ENCODE measurements at places on chromosomes 11 and 22.

- DNase-seq = no peak
Measured at GRCh38 chr11:12497431-12497830, 120.1 kb downstream of the PARVA start.

GRCh38 chr11:95776859-95777258 lies 12.7 kb downstream of the FAM76B start:
- no peak for DNase-seq

DNA sequence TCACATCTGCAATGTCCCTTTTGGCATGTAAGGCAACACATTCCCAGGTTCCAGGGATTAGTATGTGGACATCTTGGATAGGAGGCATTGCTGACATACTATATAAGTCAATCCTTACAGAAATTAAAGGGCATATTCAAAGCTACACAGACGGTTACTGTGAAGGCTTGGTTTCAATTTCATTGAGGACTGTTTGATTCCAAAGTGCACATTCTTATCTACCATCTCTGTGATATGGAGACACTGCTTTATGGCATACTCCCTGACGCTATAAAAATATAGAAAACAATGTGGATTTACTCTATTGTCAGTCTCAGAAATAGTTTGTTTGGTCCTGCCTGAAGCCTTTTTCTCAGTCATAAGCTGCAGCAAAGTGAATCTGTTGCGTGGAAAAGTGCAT lies 1486.7 kb downstream of the FAM181B start:
- DNase-seq = no peak

- no peak for DNase-seq
Measured at GRCh38 chr11:2700415-2701211, 819 bp upstream of the KCNQ1OT1 start.

GRCh38 chr11:88017666-88018065 lies 157.6 kb downstream of the RAB38 start:
- no peak for DNase-seq

DNA sequence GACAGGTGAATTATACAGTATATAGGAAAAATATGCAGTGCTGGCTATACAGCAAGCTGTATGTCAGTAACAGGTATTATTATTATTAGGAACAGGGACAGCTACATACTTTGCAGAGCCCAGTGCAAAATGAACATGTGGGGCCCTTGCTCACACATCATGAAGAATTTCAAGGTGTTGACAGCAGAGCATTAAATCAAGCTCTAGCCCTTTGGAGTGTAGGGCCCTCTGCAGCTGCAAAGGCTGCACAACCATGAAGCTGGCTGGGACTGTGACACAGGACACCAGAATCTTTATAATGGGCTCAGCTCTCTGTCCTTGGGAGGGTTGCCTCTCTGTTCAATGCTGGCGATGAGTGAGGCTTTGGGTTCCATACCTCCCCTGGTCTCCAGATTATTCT lies 44.9 kb upstream of the DAGLA start:
- DNase-seq = no peak

DNA sequence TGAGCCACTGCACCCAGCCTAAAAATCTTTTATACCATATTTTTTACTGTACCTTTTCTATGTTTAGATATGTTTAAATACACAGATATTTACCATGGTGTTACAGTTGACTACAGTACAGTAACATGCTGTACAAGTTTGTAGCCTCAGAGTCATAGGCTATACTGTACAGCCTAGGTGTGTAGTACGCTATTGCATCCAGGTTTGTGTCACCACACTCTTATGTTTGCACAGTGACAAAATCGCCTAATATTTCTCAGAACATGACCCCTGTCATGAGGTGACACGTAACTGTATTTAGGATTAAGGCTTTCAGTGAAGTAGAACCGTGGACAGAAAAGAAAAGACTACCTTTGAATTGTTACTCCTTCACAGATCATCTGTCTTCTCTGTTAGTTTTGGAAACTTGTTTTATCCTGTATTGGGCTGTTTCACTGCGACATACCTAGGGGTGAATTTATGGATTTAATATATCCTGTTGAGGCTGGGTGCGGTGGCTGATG lies 83.8 kb downstream of the ZNRF3 start:
- DNase-seq = no peak

- no peak for DNase-seq
Measured at GRCh38 chr22:40324468-40325305, 21.6 kb upstream of the ADSL start.

DNA sequence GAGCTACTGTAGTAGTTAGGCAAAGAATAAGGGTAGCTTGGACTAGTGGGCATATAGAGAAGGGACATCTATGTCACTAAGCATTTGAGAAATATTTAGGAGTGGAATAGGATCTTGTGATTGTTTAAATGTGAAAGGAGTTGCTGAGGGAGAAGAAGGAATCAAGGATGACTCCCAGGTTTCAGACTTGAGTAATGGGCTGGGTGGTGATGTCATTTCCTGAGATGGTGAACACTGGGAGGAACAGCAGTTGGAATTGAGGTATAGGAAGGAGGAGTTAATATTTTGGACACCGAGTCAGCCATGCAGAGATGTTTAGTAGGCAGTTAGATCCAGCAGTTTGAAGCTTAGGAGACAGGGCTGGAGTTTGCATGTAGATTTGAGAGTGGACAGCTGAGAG lies 40.1 kb downstream of the REXO2 start:
- no peak for DNase-seq

DNA sequence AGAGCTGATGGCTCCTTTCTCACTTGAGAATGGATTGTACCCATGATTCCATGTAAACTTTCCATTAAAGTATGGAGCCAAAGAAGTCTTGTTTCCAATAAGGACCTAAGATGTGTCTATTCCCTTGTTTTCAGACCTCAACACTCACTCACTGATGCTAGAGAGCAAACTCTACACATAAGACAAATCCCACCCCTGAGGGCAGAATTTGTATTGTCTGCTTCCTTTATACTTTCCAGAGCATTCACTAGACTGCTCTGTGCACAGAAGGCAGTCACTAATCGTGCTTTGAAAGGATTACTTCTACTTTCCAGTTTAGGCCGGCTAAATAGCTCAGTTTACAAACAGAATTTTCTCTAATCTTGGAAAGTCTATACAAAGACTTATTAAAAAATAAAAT lies 6.4 kb downstream of the ANKRD49 start:
- no peak for DNase-seq

DNA sequence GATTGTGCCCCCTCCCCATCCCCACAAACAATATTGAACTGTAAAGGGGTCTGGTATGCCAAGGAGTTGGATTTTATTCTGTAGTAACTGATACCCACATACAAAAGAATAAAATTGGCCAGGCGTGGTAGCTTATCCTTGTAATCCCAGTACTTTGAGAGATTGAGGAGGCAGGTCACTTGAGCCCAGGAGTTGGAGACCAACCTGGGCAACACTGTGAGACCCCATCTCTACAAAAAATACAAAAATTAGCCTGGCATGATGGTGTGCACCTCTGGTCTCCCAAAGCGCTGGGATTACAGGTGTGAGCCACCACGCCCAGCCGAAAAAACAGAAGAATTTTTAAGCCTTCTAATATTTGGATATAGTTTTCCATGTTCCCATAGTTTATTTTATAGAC lies 4.2 kb upstream of the GLB1L3 start:
- DNase-seq = no peak

- no peak for DNase-seq
Measured at GRCh38 chr11:134841411-134841810, 429.4 kb upstream of the B3GAT1 start.

DNA sequence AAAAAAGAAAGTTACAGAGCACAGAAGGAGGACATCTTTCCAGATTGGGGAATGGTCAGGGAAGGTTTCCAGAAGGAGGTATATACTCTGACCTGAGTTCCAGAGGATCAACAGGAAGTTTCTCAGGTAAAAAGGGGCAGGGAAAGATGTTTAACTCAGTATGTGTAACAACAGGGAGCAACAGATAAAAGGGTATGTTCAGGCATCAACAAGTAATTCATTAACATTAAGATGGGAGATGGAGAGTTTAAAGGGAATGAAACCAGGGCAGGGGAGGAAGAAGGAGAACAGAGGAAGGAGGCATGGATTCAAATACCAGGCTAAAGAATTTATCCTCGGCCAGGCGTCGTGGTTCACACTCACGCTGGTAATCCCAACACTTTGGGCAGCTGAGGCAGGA lies 2.5 kb upstream of the DENND5A start:
- DNase-seq = no peak

- no peak for DNase-seq
Measured at GRCh38 chr11:19605520-19606371, 106.9 kb upstream of the NAV2 start.

- DNase-seq = no peak
Measured at GRCh38 chr11:117717485-117718314, 79.3 kb downstream of the DSCAML1 start.

- no peak for DNase-seq
Measured at GRCh38 chr11:12356944-12357655, 20.3 kb upstream of the PARVA start.

GRCh38 chr11:15955595-15955994 lies 400.8 kb downstream of the SOX6 start:
- no peak for DNase-seq

- no peak for DNase-seq
Measured at GRCh38 chr22:30305519-30305905, 16.2 kb upstream of the CASTOR1 start.

DNA sequence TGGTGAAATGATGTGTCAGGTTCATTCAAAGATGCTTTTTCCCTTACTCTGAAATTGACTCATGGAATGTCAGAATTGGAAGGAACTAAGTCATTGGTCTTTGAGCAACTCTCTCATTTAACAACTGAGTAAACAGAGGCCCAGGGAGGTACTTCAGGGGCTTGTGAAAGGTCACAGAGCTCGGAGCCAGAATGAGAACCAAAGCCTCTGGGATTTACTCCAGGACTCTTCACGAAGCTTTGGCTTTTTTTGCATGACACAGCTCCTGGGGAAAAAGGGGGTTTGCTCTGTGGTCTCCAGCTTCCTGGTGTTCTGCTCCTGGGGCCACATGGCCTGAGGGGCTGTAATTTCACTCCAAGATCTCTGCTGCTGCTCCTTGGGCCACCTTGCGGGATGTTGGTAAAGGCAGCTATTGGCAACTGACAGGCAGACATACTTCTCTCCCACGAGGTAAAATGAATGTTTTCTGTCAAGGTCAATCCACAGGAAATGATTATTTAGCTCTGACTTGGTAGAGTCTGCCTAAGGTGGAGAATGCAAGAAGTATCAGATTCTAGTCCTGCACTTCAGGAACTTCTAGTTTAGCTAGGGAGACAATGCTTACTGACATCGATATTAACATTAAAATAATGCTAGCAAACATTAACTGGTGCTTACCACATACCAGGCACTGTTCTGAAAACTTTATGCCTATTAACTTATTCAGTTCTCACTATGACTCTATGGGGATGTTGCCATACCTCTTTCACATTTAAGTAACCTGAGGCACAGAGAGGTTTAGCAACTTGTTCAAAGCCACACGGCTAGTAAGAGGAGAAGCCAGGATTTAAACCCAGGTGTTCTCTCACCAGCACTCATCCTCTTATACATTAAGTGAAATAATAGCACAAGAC lies 16.1 kb downstream of the PKNOX2 start:
- no peak for DNase-seq

DNA sequence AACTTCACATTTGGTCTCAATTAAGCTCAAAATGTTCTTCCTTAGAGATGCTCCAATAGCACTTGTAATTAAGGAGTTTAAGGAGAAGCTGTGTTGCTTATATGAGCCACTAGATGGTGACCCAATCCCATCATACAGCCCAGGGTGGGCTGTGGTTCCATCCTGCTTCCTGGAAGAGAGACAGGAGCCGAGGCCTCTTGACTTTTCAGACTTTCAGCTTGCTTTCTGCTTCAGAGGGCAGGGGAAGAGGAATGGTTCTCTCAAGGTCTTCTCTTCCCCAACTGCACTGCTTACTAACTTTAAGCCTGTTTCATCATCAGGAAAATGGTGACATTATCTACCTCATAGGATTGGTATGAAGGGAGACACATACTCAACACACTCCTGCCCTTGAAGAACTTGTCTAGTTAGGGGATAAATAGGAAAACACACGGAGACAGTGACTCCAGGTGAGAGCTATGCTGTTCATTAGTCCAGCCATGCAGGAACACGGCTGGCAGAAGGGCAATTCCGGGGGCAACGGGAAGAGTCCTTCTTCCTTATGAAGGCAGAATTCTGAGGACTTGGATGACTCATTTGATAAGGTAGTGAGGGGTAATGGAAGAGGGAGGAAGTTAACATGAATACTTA lies 20.1 kb downstream of the TMEM218 start:
- DNase-seq = no peak

DNA sequence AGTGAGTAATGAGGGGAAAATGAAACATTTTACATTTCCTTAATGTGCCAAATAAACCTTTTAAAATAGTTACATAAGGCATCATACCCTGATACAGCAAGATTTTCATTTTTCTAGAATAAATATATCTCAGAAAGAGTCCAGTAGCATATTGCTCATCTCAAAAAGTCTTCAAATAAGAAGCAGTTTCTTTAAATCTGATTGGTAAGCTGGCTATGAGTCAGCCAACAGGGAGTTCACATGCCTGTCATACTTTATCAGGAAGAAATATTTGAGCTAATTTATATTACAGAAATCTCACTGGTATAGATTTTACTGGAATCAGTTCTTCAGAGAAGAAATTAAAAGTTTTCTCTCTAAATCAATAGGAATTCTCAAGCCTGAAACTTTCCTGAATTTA lies 258.1 kb downstream of the C11orf87 start:
- no peak for DNase-seq

GRCh38 chr11:125578783-125579182 lies 9.5 kb downstream of the EI24 start:
- no peak for DNase-seq

- DNase-seq = no peak
Measured at GRCh38 chr22:25658633-25659032, 83.4 kb upstream of the MYO18B start.

DNA sequence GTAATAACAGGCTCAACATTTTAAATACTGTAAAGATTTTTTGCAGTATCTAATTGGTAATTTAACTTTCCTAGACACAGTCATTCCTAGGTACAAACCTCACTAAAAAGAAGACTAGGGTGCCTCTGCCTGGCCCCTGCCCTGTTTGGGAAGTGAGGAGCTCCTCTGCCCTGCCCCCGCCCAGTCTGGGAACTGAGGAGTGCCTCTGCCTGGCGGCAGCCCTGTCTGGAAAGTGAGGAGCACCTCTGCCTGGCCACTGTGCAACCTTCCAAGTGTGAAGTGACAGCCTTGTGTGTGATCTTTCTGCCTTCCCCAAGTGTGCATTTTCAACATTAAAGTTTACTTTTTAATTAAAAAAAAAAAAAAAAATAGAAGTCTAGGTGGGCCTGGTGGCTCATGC lies 4.2 kb downstream of the CHORDC1 start:
- no peak for DNase-seq

- no peak for DNase-seq
Measured at GRCh38 chr22:42343531-42344081, 73.2 kb upstream of the TCF20 start.

DNA sequence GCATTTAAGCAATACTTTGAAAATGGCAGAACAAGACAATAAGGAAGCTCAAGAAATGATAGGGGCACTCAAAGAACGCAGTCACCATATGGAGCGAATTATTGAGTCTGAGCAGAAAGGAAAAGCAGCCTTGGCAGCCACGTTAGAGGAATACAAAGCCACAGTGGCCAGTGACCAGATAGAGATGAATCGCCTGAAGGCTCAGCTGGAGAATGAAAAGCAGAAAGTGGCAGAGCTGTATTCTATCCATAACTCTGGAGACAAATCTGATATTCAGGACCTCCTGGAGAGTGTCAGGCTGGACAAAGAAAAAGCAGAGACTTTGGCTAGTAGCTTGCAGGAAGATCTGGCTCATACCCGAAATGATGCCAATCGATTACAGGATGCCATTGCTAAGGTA lies 51.9 kb downstream of the SPECC1L start:
- no peak for DNase-seq

GRCh38 chr11:83819931-83820549 lies 533.9 kb upstream of the CCDC90B start:
- no peak for DNase-seq

- DNase-seq = no peak
Measured at GRCh38 chr11:69116671-69117070, 39.1 kb upstream of the SMIM38 start.
